ENCODE measurements at places on chromosomes 4 and X.

DNA sequence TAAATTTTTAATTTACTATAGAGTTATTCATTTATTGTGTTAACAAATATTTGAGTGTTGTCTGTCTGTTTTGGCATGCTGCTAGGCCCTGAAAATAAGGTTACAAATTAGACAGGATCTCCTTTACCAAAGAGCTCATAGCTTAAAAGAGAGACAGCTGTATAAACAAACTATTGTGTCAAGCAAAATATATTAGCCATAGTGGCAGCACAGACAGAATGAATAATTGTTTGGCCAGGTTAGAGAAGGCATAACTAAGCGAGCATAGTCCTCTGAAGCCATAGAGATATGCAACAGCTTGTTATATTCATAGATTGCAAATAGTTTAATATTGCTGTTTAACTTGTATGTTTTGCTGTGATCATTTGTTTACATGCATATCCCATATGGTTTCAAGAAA lies 66.7 kb upstream of the NDUFC1 start:
- DNase-seq, result no peak

DNA sequence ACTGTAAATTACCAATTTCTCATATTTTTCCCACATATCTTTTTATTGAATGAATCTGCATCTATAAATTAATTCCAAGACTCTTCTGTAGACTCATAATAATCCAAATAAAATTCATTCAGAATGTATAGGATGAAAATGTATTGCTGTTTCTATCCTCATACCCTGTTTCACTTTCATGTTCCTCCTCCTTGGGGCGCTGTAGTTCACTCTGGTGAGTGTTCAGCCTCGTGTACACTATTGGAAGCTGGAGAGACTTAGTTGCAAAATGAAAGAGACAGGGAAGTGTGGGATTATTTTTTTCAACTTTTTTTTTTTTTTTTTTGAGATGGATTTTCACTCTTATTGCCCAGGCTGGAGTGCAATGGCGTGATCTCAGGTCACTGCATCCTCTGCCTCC lies 296.1 kb downstream of the TLL1 start:
- no peak for DNase-seq

GRCh38 chr4:175234162-175234561 lies 316.0 kb downstream of the ADAM29 start:
- no peak for DNase-seq

DNA sequence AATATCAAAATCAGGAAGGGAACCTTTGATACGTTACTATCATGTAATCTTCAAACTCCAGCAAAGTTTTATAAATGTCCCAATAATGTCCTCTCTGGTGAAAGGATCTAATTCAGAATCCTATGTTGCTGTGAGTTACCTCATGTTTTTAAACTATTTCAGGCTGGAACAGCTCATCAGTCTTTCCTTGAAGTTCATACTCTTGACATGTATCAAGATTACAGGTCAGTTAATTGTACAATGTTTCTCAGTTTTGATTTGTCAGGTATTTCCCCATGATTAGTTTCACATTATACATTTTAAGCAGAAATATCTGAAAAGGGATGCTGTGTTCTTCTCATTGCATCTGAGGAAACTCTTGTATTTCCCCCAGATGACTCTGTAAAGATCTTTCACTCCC lies 136.5 kb upstream of the HS3ST1 start:
- no peak for DNase-seq

- DNase-seq, result no peak
Observed at GRCh38 chr4:104421566-104421965, 73.1 kb downstream of the CXXC4 start.

- no peak for DNase-seq
Observed at GRCh38 chr4:98283219-98284189, 22.3 kb downstream of the RAP1GDS1 start.

DNA sequence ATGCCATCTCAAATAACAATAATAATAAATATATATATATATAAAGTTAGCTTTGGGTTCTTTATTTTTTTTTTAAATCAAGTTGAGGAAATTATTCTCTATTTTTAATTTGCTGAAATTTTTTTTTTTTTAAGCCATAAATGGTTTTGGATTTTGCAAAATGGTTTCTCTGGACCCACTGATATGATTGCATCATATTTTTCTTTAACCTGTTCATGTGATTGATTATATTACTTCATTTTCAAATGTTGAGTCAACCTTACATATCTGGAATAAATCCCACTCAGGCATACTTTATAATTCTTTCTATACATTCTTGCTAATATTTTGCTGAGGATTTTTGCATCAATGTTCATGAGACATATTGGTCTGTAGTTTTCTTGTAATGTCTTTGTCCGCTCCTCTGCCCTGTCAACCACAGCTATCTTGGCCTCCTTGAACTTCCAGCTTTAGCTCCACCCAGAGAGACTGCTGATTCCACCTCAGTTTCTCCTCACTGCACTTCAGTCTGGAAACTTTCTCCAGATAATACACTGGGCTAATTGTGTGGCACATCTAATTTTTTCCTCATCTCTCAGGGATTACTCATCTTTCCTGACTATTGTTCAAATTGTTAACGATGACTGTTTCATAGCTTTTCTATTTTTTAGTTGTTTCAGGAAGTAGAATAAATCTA lies 160.9 kb upstream of the GIMD1 start:
- no peak for DNase-seq

DNA sequence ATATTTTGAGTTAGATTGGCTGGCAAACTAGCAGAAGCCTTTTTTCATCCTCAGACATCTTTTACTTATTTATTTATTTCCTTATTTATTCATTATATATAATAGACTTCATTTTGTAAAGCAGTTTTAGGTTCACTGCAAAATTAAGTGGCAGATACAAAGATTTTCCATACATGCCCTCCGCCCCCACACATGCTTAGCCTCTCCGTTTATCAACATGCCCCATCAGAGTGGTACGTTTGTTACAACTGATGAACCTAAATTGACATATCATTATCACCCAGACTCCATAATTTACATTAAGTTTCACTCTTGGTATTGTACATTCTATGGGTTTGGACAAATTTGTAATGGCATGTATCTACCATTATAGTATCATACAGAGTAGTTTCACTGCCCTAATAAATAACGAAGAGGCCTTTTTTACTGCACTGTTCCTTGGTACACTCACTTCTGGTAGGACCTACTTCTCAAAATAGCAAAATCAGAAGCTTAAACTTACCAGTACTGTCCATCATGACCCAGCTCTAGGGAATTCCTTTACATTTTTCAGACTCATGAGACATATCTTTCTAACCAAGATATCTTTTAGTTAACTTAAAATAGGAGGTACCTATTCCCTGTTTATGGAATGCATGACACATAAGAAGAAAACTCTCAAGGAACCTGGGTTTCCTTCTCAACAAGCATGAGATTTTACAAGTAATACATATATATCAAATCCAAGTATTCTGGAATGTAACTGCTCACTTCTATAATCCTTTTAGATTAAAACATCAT lies 4.8 kb upstream of the TMPRSS11B start:
- no peak for DNase-seq

DNA sequence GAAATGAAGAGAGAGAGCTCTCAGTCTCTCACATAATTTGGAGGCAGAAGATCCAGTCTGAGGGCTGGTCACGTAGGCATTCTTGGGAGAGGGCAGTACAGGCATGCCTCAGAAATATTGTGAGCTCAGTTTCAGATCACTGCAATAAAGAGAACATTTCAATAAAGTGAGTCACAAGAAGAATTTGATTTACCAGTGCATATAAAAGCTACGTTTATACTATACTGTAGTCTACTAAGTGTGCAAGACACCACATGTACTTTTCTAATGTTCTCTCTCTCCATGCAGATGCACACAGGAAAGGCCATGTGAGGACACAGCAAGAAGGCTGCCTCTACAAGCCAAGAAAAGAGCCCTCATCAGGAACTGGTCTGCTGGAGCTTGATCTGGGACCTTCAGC lies 583.5 kb upstream of the FAT1 start:
- DNase-seq, result no peak

- DNase-seq, result no peak
Observed at GRCh38 chr4:168337550-168337940, 19.0 kb upstream of the DDX60 start.

GRCh38 chrX:55312655-55313054 lies 47.9 kb upstream of the PAGE3 start:
- DNase-seq, result no peak

DNA sequence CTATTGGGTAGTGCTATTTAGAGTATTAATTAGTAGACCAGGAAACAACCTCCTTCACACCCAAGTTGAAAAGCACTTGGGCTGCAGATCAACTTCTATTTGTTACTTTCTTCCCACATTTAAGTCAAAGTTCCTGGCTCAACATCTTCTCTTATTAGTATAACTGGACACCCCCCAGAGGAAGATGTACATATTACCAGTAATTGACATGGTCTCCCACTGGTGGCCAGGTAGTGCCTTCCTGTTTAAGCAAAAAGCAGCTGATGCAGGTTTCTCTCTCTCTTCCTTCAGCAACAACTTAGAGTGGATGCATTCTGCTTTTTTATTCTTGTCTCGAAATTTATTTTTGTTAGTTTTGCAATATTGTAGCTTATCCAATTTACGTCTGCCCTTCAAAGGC lies 438.1 kb downstream of the GBA3 start:
- DNase-seq, result no peak

DNA sequence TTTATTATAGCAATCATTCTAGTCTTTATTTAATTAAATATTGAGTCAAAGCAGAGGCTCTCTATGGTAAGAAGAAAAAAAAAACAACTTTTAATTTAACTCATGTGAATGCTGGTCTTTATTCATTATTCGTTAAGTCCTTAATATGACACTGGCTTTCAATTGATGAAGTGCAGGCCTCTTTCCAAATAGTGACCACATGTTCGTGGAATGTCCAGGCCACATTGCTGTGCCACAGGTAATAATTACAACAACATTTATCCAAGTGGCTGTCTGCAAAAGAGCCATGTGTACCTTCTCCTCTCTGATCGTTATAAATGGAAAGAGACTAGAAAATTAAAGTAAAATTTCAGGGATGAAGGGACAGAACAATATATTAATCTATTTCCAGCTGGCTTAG lies 220.1 kb upstream of the PABPC4L start:
- DNase-seq, result no peak

- peak; percentile 3 for DNase-seq
Observed at GRCh38 chrX:17769701-17770269, 32.5 kb downstream of the SCML1 start.

GRCh38 chrX:39936886-39937770 lies 160.6 kb downstream of the BCOR start:
- peak; percentile 13 for DNase-seq

- DNase-seq, result no peak
Observed at GRCh38 chr4:177308847-177309521, 690 bp upstream of the NEIL3 start.

DNA sequence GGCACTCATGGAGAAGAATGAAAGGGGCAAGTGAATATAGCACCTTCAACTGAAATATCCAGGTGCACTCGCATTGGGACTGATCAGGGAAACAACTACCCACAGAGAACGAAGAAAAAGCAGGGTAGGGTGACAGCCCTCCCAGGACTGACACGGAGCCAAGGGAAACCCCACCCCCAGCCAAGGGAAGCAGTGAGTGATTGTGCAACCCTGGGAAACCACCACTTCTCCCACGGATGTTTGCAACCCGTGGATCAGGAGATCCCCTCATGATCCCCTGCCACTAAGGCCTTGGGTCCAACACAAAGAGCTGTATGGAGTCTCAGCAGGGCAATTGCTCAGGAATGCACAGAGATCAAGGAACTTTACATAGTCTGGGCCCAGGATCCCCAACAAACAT lies 158.5 kb upstream of the HCCS start:
- DNase-seq, result no peak

GRCh38 chrX:46444011-46444410 lies 101.2 kb downstream of the ZNF674 start:
- no peak for DNase-seq

GRCh38 chr4:164937576-164938270 lies 39.7 kb downstream of the TRIM61 start:
- no peak for DNase-seq

- no peak for DNase-seq
Observed at GRCh38 chr4:7941111-7941964, 1.7 kb upstream of the AFAP1 start.

- DNase-seq, result no peak
Observed at GRCh38 chr4:78213218-78213617, 156.1 kb downstream of the FRAS1 start.

DNA sequence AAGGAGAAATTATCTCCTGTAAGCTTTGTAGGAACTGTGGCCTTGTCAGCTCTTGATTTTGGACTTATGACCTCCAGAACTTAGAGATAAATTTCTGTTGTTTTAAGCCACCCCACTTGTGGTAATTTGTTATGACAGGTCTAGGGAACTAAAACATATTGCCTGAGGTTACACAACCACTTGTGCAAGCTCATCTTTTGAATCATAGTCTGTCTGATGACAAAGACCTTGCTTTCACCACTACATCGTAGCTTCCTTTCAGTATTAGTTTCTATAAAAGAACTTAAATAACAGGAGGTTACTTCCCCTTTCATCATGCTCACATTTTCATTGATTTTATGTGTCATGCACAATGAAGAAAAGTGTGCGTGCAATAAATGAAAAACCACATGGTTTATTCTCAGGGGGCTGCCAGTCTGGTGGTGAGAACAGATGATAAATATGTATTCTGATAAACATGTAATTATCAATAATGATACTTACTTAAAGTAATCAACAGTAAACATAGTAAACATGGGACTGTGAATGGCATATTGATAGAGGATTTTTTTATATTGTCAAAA lies 690.0 kb upstream of the HS3ST1 start:
- no peak for DNase-seq

DNA sequence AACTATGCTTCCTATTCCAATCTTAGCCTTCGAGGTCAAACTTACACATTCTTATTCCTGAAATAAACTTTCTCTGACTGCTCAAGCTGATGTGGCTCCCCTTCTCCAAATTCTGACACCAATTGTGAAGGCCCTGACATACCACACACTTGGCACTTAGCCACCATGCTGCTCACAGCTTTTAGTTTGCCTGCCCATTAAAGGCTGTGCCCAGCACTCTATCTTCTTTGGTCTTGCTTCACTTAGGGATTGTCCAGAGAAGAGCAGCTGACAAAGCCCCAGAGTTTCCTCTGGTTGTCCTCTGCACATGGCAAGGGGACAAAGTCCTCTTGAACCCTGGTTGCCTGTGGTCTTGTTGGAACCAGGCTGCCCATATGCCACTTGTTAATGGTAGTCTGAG lies 126.1 kb downstream of the ARHGEF9 start:
- DNase-seq, result no peak

DNA sequence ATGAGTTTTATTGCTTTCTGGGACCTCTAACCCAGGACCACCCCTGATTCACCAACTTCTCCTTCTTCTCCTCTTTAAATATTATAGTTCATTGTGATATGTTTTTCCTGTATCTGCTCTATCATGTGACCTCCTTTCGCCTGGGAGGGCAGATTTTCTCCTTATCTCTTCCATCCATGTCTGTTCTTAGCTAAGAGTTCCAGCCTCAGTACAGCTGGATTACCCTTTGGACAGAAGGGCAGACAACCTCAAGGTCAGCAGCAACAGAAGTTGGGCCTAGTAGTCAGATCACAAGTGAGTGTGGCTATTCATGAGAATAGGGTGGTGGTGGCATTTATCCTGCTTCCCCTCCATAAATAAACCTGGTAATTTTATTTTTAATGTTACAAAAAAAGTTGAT lies 5.7 kb upstream of the XK start:
- DNase-seq, result no peak

Data from stimulated activated naive CD4-positive, alpha-beta T cell (primary cell).